ENCODE measurements at places on chromosomes 5 and 9. TPM values are rescaled to one million over a fixed set of nuclear protein-coding genes. Genes with fewer than 3 reads are reported as not detected.

DNA sequence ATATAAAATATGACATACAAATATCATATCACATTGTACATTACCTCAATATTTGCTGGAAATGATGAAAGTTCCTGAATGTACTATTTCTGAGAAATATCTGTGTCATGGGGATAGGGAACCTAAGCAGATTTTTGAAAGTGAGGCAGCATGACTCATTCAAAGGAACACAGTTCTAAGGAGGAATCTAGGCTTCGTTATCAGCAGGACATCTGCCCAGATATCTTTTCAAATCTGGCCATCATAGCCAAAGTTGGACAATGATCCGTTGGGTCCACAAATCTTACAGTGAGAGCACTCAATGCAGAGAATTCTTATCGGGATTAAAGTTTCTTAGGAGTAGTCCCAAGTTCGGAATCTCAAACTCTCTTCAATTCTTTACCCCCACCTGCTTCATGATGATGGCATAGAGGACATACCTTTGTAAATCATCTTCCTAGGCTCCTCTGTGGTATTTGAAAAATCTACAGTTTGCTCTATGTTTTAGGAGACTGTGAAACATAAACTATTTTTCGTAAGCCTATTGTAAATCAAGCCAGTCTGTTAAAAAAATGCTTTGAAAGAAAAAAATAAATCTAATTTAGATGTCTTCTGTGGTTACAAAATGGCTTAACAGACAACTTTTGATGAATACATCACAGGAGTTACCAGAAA is 29.4 kb upstream of the ALDH1A1 start:
- DNase-seq = no peak

The SGCD gene
- total RNA-seq = not detected

The FBLL1 gene
- not detected for total RNA-seq

- DNase-seq = no peak
Observed at GRCh38 chr9:121266906-121267650, 884 bp upstream of the GSN start.

DNA sequence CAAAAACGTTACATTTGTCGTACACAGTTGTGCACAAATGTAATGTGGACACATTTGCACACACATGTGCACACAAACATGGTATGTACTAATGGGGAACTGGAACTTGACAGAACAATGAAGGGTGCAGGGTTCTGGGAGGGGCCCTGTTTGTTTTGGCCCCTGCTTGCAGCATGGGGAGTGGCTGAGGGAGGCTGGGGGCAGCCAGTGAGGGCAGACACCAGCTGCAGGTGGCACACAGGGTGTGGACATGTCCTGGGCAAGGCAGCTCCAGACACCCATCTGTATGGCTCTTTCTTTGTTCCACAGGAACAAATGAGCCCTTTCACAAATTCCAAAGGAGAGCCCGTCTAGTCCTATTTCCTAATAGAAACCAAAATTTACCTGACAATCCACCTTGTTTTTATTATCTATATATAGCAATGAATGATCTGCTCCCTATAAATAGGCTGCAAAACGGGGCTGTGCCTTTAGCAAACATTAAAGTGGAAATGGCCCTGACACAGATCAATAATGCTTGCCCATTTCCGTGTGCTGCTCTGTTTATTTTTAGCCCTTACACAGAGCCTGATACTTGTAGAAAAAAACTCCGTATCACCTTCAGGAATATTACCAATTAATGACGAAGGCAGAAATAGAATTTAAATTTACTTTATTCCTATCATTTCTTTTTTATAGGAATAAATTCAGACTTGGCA is 26.4 kb downstream of the MARCHF3 start:
- no peak for DNase-seq

All from activated CD8-positive, alpha-beta T cell treated with anti-CD3 and anti-CD28 coated beads for 36 hours (primary cell).